ENCODE measurements at places on chromosomes 16 and 17. TPM values are rescaled to one million over a fixed set of nuclear protein-coding genes. Genes with fewer than 3 reads are reported as not detected.

Gene MYH8
- total RNA-seq, result not detected

Gene ACOX1
- total RNA-seq, result 30.0 TPM

Gene ENPP7
- 0.09 TPM for total RNA-seq

Gene ITGAX
- total RNA-seq, result 45.9 TPM

Gene KRT33B
- total RNA-seq, result not detected

Gene PIK3R6
- total RNA-seq, result 4.5 TPM

Gene PPL
- not detected for total RNA-seq

Gene PPM1E
- not detected for total RNA-seq

Gene PLA2G10
- total RNA-seq, result not detected

Gene KRT25
- not detected for total RNA-seq

Gene CBX8
- 9.4 TPM for total RNA-seq

Gene SMYD4
- 27.1 TPM for total RNA-seq

Gene LRRC75A
- 1.3 TPM for total RNA-seq

Gene PRSS27
- total RNA-seq, result 1.8 TPM

Gene RUNDC3A
- total RNA-seq, result 0.42 TPM

Gene ZCCHC14
- total RNA-seq, result 11.6 TPM

Gene LPO
- total RNA-seq, result not detected

Gene OSGIN1
- total RNA-seq, result 0.72 TPM

Gene OR1A1
- total RNA-seq, result not detected

Gene ASGR1
- total RNA-seq, result 1.9 TPM

Gene CA7
- total RNA-seq, result 0.28 TPM

Gene SLFN12
- total RNA-seq, result 7.8 TPM

Gene TBC1D28
- total RNA-seq, result not detected

Gene TP53TG3F
- not detected for total RNA-seq

Gene KLHL10
- not detected for total RNA-seq

Gene HIGD1B
- total RNA-seq, result not detected

Gene SLX1A
- 80.7 TPM for total RNA-seq

Gene ZNF597
- 2.1 TPM for total RNA-seq

Gene KRTAP4-1
- total RNA-seq, result not detected

Gene KRTAP17-1
- total RNA-seq, result not detected
